ENCODE measurements at places on chromosomes 3 and 15.

- no peak for DNase-seq
These were observed 138.9 kb downstream of the LPP start for GRCh38 chr3:188292827-188293226.

DNA sequence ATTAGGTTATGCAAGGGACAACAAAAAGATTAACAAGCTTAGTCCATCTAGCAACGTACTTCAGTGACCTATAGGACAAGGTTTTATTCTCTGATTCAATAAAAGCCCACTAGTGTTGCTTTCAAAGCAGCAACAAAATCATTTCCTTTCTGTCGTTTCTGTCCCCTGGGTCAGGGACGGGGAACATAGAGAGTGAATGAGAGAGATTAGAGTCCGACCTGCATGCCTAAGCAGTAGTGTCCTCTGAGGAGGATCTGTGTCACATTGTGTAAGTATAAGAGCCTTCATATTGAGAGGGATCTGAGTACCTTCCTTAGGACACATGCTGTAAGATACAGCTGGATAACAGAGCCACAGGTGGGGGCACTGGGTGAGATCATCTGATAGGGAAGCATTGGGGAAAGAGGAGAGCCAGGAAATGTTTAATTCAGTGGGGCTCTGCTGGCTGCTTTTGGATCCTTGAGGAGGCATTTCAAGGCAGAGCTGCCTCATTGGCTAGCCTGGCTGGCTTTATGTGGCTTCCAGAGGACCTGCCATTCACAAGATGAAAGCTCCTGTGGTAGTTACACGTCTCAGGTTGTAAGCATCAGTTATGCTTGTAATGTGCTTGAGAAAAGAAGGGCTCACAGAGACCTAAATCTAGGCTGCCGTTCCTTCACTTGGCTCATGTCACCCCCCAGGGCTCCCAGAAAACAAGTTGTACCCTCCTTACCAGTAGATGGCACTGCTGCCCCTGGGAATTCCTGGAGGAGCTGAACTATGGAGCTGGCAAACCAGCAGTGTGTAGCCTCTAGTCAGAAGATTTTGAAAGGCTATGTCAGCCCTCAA, 2.7 kb downstream of the TMEM108 start:
- DNase-seq = peak; percentile 71

GRCh38 chr3:46614431-46614830, 2.1 kb downstream of the FAM240A start:
- no peak for DNase-seq

- DNase-seq = no peak
These were observed 218.0 kb downstream of the ZBTB20 start for GRCh38 chr3:114928989-114929640.

GRCh38 chr3:105829871-105830622, 38.8 kb downstream of the CBLB start:
- DNase-seq = no peak

DNA sequence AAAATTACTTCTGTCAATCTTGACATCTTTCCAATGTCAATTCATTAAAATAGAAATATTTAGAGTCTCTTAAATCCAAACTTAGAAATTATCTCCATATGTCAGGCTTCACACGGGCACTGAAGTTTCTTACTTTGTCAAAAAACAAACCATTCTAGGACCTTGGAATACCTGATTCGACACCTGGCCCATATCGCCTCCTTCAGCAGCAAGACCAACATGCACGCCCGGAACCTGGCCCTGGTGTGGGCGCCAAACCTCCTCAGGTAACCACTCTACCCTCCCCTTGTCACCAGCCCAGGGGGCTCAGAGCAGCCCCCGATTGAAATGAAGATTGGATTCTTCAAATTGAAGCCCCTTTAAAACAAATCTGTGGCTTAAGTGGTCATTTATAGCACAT, 81.3 kb downstream of the TMEM39A start:
- DNase-seq = no peak

GRCh38 chr3:147653367-147653923, 244.3 kb downstream of the ZIC1 start:
- no peak for DNase-seq

- DNase-seq = no peak
These were observed 151.4 kb upstream of the ARL6 start for GRCh38 chr3:97613139-97613538.

- DNase-seq = no peak
These were observed 241.1 kb upstream of the ICE2 start for GRCh38 chr15:60720086-60720485.

GRCh38 chr3:27568393-27568792, 84.2 kb upstream of the SLC4A7 start:
- peak; percentile 80 for DNase-seq

DNA sequence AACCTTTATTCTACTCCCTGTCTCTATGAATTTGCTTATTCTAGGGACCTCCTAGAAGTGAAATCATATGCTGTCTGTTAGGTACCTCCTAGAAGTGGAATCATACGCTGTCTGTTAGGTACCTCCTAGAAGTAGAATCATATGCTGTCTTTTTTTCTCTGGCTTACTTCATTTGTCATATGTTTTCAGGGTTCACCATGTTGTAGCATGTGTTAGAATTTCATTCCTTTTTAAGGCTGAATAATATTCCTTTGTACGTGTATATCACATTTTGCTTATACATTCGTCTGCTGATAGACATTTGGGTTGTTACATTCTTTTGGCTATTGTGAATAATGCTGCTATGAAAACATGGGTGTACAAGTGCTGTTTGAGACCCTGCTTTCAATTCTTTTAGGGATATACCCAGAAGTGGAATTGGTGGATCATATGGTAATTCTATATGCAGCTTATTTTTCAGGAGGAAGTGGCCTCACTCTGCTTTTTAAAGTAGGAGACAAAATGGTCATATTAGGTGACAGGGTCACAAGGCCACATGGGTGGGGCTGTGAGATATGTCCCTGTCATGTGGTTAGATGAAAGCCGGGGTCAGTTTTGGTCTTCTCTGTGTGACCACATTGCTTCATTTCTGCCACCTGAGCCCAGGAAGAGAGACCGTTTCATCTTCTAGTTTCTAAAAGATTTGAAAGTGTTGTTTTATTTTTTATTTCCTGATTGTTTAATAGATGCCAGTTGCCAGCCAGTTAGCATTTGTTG, 76.7 kb downstream of the FLNB start:
- no peak for DNase-seq

GRCh38 chr3:46923559-46924350, 46.2 kb downstream of the PTH1R start:
- peak; percentile 34 for DNase-seq

GRCh38 chr3:62602987-62603386, 229.6 kb upstream of the FEZF2 start:
- DNase-seq = no peak

- no peak for DNase-seq
These were observed 679 bp upstream of the MYD88 start for GRCh38 chr3:38137615-38138348.

DNA sequence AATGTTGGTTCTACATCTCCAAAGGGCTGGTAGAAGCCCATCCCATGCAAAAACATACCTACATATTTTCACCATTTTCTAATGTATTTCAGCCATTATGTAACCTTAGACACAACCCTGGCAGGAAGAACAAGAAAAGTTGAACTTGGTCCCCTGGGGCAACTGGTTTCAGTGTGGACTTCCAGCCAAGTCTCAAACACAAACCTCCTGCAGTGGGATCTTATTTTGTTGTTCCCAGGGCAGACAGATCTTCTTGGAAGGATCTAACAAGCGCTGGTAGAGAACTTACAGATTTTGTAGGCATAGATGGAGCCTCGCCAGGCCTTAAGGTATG, 96.3 kb downstream of the ADAMTS17 start:
- DNase-seq = no peak

DNA sequence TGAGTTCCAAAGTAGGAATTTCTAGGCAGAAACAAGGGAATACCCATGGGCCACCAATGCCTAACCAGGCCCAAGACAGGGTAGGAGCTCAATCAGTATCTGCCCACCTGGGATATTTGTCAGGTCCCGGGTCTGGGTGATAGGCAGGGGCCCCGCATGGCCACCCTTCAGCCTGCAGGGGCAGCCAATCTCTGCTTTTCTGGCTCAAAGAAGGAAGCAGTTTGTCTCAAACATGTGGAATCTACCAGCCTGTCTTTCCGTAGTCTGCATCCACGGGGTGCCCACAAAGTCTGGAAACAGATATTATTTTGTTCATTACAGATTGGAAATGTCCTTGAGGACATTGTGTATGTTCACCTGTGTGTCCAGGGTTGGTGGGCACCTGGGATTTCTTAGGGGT, 56.2 kb downstream of the CEMIP start:
- no peak for DNase-seq

DNA sequence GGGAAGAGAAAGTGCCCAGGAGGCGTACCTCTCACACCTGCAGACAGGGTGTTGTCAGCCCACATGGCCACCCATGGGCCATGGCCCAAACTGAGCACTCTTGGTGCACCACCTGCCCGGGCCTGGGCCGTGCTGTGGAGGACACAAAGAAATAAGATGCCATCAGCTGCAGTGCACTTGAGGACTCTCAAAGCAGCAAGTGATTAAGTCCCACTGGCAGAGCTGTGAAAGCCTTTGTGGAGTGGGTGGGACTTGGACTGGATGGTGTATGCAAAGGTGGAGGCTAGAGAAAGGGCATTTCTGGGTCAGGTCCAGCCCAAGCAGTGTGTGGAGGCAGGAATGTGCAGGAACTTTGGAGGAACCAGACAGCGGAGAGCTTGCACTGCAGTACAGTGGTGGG, 122.3 kb downstream of the MEGF11 start:
- no peak for DNase-seq

- no peak for DNase-seq
These were observed 937.2 kb downstream of the ZPLD1 start for GRCh38 chr3:103372031-103372430.

- DNase-seq = no peak
These were observed 20.1 kb downstream of the ZDHHC3 start for GRCh38 chr3:44955917-44956316.

DNA sequence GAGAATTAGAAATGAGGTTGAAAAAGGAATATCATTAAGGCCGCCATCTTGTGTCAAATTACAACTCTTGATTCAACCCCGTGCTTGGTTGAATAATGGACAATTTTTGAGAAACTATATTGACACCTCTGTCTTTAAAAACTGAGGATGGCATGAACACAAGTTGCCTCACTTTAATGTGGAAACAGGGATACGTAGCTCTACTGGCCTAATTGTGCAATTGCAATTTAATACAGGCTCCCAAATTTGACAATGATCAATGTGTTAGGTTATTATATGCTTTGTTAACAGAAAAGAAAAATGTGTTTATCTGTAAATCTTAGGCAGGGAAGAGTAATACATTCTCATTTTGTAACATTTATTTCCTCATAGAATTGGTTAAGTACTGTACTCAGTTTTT, 77.1 kb upstream of the MCTP2 start:
- no peak for DNase-seq

GRCh38 chr3:32177702-32178198, 60.7 kb upstream of the CMTM8 start:
- peak; percentile 78 for DNase-seq

GRCh38 chr15:92168066-92168683, 225.5 kb upstream of the ST8SIA2 start:
- DNase-seq = no peak

- no peak for DNase-seq
These were observed 17.6 kb downstream of the RSL24D1 start for GRCh38 chr15:55179141-55179540.

DNA sequence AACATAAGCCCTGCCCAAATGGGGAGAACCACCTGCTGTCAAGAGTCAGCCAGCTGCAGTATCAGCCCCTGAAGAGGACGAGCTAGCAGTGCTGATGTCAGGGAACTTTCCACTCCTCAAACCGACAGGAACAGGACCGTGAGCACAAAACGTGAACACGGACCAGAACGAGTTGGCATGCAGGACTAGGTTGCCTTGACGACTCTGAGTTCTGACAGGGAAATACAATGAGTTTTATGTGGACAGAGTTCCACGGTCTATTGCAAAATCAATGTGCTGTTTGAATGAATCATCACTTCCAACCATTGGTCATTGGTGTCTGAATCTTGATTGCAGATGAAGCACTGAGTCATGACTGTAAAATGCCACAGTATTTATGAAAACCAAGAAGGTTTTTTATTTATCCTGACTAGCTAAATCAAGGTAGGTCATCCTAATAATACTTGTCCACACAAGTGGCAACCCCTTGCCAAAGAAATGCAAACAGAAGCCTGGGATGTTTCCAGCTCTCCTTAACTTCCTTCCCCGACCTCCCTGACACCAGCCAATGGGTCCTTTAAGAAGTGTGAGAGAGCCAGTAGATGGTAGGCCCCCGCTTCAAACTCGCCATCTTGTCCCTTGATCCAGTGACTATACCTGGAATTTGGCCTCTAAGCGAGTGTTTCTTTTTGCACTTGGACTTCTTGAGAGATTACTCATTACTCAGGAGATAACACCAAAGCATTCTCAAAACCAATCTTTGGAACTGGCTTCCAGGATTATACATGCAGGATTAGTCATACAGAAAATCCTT, 119.6 kb downstream of the ASB7 start:
- peak; percentile 100 for DNase-seq

DNA sequence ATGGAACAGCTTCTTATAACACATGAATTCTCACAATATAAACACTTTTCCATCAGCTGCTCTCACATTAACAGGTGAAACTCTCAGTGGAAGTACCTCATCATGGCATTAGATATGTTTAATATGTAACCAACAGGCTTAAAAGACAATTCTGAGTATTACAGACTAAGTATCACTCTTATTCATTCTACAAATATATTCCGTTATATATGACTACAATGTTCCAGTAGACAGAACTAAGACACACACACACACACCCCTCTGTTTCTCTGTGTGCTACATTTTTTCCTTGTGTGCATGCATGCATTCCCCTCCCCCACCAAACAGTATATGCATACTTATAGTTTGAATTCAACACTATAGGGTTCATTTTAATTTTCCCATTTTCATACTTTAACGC, 32.4 kb downstream of the MRPL3 start:
- no peak for DNase-seq

GRCh38 chr15:39145854-39146625, 434.8 kb upstream of the THBS1 start:
- DNase-seq = peak; percentile 40

DNA sequence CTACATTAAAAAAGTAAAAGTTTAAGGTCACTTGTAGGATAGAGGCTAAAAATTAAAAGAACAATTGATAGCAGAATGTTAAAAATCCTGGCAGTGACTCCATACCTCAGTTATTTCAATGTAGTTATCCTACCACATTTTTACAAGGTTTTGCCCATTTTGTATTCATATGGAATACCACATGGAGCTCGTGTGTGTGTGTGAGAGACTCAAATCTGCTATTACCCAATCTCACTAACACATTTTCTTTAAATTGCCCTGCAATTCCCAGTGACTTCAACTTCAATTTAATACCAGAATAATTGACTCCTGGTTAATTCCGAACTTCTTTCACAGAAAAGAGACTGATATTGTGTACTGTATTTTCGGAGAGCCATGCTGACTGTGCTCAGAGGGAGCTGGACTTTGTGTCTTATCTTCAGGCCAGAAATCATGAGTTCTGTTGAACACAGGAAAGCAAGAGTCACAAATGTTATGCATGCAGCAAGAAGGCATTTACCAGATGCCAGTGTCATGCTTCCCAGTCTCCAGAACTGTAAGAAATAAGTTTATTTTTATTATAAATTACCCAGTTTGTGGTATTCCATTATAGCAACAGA, 529.0 kb upstream of the NECTIN3 start:
- no peak for DNase-seq

All from fibroblast of the aortic adventitia (primary cell).